ENCODE measurements at places on chromosomes 6 and 20.

- DNase-seq = no peak
Observed at GRCh38 chr6:116476002-116476678, 15.0 kb downstream of the CALHM6 start.

DNA sequence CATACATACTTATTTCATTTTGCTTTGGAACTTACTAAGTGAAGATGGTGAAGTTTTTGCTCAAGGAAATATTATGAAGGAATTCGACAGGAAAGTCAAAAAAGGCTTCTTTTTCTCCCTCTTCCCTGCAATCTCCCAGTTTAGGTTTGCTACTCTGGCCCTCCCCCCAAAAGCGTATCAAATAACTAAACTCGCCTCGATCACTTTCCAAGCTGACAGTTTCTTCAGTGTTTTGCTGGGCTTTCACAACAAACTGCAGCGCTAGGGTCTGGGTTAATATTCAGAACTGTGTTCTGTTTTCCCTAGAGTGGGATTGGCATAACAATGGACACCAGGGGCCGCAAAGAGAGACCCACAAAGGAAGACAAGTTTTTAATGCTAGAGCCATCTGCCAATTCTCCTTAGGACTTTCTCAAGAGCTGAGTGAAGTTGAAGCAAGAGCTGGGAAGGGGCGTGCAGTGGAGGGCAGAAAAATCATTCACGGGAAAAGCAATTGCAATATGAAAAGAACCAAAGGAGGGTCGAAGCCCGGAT, 57.8 kb downstream of the ATP9A start:
- DNase-seq = no peak

DNA sequence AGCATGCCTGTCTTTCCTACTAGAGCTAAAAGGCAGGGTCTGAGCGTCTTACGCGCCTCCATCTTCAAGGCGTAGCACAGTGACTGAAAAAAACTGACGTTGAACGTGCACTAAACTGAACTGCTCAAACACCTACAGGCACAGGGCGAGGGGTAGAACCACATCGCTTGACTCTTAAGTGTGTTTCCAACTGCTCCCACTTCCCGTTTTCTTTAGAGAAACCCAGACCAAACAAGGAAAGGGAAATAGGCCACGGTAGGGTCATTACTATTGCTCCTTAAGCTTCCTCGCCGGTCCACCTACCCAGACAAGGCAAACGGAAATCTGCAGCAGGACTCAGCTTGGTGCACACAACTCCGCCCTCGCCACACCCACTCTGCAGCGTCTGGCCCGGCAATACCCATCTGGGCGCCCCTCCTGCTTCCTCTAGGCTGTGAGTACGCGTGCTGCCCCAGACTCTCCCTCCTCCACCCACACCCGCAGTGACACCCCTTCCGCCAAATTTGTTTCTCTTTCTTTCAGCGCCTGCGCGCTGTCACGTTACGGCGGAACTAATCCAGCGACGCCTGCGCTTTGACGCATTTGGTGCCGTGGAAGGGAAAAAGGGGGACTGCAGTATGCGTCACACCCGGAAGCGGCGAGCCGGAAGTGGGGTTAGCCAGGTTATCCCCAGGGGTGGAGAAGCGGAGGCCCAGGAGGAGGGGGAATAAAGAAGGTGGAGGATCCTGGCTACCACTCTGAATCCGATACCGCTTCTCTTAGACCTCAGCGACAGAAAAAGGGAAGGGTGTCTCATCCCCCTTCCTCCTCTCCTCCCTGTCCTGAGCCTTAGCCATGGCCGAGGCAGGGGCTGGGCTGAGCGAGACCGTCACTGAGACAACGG, at the start of gene PPP1R11:
TSS of gene PPP1R11 (plus strand) at position 622 of the 883 bp plus-strand sequence. CDS start at position 835, 213 bp downstream.
- peak; percentile 89 for DNase-seq

DNA sequence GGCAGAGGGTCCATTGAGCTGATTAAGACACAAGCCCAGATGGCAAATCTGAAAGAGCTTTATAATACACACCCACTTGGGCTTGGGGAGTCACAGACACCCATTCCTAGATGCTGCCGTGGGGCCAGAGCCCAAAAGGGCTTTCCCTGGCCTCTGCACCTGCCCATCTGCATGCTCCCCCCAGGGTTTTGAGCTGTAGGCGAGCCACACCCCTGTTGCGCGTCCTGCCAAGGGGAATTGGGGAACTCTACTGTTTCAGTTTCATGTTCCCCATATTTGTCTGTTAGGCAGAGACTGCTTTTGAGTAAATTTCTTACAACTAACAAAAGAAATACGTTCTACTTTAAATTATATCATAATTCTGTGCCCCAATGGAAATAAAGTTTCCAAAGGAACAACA, 52.9 kb upstream of the FNDC1 start:
- no peak for DNase-seq

DNA sequence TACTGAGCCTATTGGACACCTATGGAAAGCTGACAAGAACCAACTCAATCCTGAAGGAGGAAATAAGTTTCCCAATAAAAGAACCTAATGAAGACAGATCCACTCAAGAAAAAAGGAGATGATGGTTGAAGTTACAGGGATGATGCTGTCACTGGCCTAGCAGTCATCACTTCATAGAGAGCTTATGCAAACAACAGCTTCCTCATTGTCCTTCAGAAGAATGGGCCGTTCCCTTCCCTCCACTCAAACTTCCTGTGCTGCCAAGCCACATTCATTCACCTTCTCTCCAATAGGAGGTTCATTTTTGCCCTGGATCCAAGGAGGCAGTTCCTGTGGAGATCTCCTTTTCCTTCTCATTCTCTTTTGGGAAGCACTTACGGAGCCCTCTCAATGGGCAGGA, 13.8 kb upstream of the PM20D2 start:
- no peak for DNase-seq

GRCh38 chr20:11807054-11808048, 110.3 kb upstream of the BTBD3 start:
- no peak for DNase-seq

DNA sequence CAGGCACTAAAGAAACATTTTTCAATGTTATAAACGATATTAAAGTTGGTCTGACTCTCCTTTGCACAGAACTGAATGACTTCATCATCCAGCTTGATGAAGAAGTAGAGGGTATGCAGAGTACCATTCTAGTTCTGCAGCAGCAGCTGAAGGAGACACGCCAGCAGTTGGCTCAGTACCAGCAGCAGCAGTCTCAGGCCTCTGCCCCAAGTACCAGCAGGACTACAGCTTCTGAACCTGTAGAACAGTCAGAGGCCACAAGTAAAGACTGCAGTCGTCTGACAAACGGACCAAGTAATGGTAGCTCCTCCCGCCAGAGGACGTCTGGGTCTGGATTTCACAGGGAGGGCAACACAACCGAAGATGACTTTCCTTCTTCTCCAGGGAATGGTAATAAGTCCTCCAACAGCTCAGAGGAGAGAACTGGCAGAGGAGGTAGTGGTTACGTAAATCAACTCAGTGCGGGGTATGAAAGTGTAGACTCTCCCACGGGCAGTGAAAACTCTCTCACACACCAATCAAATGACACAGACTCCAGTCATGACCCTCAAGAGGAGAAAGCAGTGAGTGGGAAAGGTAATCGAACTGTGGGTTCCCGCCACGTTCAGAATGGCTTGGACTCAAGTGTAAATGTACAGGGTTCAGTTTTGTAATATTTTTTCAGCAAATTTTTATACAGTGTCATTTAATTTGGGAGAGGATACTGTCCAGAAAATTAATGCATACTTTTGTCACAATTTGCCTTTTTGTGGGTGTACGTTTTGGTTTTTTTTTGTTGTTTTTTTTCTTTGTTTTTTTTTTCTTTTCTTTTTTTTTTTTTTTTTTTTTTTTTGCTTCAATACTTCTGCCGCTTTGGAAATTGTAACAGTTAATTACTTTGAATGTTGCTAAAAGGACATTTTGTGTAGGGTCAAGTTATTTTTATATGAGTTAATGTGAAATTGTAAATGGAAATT, 6.6 kb upstream of the ACAT2 start:
- no peak for DNase-seq

DNA sequence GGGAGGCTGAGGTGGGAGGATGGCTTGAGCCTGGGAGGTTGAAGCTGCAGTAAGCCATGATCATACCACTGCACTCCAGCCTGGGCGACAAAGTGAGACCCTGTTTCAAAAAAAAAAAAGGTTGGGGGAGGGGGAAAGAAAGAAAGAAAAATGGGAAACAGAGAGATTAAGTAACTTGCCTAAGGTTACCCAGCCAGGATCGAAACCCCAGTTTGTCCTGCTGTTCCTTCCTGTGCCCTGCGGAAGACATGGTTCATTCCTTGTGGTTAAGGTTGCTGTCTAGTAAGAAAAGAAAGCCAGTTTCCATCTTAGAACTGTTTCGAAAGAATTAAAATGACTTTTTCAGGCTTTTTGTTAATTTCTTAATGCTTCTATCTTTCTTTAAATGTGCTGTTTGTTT, 29.8 kb downstream of the C6orf89 start:
- DNase-seq = no peak

DNA sequence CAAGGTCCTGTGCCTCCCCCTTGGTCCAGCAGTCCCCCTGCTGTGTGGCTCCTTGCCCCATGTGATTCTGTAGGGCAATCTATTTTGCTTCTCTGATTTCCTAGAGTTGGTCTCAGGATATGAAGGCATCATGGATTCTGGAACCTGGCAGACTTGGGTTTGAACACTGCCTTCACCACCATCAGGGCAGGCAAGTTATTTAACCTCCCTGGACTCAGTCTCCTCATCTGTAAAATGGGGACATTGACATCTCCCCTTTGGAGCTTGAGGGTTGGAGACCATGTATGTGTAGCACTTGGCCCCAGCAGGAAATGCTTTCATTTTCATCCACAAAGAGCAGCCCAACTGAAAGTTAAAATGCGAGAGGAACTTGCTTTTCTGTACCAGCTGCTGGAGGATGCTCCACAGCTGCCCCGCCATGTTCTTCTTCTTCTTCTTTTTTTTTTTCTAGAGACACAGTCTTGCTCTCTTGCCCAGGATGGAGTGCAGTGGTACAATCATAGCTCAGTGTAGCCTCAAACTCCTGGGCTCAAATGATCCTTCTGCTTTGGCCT, 6.7 kb downstream of the TOX2 start:
- no peak for DNase-seq

DNA sequence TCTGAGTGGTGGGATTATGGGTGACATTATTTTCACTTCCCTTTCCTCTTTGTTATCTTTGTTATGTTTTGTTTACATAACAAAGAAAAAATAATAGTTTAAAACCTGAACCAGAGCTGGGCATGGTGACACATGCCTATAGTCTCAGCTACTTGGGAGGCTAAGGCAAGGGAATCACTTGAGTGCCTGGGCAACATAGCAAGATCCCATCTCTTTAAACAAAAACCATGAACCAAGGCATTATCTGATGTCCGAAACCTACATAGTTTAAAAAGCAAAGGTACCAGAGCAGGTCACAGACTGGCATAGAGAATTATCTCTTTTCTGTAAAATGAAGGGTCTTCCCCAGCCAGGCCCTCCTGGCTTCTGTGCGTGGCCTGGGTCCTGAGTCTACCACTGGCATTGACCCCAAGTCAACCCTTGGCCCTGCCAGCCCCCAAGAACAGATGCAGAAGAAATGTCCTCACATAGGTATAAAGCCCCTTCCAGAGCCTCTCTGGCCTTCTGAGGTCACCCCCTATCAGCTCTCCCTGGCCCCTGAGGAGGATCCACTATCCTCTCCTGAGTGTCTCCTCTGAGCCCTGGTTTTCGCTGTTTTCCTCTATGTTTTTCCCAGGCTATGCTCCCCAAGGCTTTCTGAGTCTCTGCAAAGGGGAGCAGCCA, 81.3 kb downstream of the TRERF1 start:
- DNase-seq = no peak

GRCh38 chr6:111377558-111378120, 105.4 kb downstream of the REV3L start:
- DNase-seq = peak; percentile 20

GRCh38 chr6:157063176-157063905, 260.0 kb downstream of the TMEM242 start:
- DNase-seq = no peak

DNA sequence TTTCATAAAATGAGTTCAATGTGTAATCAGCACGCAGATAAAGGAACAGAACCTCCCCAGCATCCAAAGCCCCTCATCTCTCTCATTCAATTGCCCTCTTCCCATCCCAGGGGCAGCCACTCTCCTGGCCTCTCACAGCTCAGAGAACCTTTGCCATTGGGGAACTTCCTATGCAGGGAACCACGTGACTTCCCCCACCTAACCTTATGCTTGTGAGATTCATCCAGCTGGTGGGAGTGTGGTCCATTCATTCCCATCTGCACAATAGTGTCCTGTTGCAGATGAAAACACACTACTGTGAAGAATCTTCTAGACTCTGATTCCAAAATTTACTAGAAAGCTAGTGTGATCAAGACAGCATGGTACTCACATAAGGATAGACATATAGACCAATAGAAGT, 299.3 kb downstream of the CDH4 start:
- no peak for DNase-seq

DNA sequence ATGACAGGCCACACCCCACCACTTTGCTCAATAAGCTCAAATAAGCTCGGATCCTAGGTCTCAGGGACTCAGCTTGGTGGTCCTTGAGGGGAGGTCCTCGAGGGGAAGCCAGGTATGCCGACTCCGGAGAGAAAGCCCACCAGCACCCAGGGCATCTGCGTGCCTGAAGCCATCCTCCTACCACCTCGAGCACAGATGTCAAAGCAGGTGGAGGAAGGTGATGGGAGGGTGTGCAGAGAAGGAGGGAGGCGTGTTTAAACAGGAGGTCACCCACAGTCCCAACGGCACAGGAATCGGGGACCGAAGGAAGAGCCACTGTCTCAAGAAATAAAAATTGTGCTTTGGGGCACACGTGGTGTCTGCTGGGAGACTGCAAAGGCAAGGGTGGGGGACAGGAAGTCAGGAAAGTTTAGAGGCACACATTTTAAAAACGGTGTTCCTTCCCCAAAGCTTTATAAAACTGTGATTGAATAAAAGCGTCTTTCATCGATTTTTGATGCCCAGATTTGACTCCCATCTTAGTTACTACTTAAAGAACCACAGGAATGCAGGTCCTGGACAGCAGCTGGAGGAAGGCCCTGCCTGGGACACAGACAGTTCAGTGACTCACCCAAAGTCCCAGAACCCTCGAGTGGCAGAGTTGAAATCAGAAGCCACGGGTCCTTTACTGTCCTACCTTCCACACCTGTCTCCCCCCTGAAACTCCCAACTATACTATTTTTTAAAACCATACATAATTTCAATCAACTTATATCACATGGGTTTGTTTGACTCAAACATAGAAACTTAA, 221.0 kb upstream of the PDE10A start:
- DNase-seq = no peak

- no peak for DNase-seq
Observed at GRCh38 chr6:169573883-169574282, 127.9 kb downstream of the WDR27 start.

DNA sequence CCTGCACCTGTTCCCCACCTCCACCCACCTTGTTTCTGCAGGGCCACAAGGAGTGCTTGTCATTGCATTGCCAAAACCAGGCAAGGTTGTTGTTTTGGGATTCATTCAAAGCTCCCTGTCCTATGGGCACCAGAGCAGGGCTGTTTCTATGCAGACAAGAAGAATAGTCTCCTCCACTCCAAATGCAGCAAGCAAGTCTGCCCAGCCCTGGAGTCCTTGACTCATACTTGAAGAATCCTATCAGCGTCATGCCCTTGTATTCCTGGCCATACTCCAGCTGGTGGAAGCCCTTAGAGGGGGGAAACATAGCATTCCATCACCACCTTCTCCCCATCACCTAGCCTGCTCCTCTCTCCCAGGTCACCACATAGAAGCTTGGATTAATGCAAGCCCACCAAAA, 145.3 kb upstream of the ECI2 start:
- no peak for DNase-seq

GRCh38 chr6:121438869-121439268, 3.4 kb downstream of the GJA1 start:
- DNase-seq = no peak

All from bone marrow (tissue), 2 donors.